ENCODE measurements at places on chromosomes 2 and 18.

- no peak for DNase-seq
These were observed 29.8 kb downstream of the PIKFYVE start for GRCh38 chr2:208295834-208296233.

DNA sequence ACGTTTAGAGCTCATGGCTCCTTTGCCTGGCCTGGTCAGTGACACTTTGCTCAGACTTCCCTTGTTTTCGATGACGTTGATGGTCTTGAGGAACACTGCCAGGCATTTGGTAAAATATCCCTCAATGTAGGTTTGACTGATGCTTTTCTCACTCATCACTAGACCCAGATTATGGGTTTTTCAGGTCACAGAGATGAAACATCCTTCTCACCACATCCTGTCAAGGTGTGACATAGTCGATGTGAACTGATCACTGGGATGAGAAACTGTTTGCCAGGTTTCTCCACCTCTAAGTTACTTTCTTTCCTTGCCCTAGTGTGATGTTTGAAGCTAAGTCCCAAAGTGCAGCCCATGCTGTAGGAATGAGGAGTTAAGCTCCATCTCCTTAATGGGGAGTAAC lies 81.5 kb downstream of the AFF3 start:
- DNase-seq = no peak

DNA sequence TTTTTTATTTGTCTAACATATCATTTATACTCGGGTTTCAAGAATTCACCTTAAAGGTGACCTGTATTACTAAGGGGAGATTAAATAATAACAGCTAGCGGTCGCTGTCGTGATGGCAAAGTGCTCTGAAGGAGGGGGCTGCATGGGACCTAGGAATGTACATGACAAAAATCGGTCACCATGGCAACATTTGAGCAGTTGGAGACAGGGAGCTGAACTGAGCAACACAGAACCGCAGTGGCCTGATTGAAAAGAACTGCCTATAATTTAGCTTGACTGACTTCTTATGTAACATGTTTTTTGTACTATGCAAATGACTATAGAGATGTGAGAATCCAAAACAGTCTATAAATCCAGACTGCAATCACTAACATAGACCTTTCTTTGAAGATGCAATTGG lies 34.3 kb upstream of the EPHA4 start:
- DNase-seq = no peak

GRCh38 chr18:73948497-73948896 lies 199.1 kb downstream of the FBXO15 start:
- DNase-seq = peak; percentile 55

DNA sequence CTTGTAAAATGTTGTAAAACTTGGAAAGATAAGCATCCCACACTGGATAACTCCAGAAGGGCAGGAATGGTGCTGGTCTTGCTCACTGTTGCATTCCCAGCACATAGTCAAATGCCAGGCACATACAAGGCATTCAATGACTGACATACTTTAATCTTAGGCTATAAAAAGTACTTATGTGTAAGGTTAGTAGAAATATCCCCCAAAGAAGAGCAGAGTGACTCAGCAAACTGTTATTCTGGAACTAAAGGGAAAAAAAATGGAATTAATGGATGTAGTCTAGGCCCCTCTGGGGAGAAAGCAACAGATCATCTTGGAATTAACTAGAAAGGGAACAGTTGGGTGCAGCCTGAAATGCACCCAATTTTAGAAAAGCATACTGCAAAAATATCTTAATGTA lies 9.0 kb downstream of the ZBTB14 start:
- no peak for DNase-seq

- no peak for DNase-seq
These were observed 21.6 kb downstream of the ATG16L1 start for GRCh38 chr2:233273120-233273519.

- peak; percentile 53 for DNase-seq
These were observed 11.4 kb upstream of the ALPI start for GRCh38 chr2:232444409-232445148.

DNA sequence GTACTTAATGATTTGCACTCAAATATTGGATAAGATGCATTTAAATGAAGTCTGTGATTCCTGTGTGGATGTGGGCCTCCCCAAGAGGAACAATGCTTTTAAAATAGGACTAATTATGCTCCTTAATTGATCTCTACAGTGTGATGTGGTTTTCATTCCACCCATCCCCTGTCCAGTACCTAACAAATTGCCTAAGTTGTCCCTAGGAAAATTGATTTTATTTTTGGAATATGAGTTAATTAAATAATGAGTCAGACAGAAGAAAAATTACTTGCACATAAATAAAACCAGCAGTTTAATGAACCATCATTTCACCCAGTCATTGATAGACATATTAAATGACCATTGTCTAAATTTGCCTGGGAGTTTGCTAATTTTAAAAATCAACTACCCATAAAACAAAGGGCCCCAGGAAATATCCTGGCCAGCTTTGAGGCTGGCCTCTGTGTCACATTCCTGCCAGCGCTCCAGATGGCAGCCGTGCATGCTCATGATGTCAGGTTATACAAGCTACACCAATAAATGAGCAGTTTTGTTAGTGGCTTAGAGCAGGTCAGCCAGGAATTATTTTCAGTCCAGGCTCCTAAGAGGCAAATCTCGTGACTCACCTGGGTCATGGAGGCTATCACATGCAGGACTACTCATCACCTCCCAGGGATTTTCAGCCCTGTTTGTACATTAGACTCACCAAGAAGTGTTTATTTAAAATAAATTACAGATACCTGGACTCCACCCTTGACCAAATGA lies 31.9 kb downstream of the ABHD3 start:
- DNase-seq = peak; percentile 56

DNA sequence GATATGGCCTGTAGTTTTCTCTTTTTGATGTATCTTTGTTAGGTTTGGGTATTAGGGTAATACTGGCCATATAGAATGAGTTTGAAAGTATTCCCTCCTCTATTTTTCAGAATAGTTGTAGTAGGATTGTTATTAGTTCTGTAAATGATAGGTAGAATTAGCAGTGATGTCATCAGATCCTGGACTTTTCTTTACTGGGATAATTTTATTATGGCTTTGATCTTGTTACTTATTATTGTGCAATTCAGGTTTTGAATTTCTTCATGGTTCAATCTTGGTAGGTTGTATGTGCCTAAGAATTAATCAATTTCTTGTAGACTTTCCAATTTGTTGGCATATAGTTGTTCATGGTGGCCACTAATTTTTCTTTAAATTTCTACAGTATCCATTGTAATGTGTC lies 916.6 kb downstream of the CCDC85A start:
- no peak for DNase-seq

GRCh38 chr18:10543277-10543676 lies 17.4 kb downstream of the NAPG start:
- peak; percentile 69 for DNase-seq

- DNase-seq = no peak
These were observed 41.1 kb downstream of the CPO start for GRCh38 chr2:206980413-206980812.

GRCh38 chr2:121640380-121641316 lies 8.6 kb downstream of the CLASP1 start:
- DNase-seq = no peak

DNA sequence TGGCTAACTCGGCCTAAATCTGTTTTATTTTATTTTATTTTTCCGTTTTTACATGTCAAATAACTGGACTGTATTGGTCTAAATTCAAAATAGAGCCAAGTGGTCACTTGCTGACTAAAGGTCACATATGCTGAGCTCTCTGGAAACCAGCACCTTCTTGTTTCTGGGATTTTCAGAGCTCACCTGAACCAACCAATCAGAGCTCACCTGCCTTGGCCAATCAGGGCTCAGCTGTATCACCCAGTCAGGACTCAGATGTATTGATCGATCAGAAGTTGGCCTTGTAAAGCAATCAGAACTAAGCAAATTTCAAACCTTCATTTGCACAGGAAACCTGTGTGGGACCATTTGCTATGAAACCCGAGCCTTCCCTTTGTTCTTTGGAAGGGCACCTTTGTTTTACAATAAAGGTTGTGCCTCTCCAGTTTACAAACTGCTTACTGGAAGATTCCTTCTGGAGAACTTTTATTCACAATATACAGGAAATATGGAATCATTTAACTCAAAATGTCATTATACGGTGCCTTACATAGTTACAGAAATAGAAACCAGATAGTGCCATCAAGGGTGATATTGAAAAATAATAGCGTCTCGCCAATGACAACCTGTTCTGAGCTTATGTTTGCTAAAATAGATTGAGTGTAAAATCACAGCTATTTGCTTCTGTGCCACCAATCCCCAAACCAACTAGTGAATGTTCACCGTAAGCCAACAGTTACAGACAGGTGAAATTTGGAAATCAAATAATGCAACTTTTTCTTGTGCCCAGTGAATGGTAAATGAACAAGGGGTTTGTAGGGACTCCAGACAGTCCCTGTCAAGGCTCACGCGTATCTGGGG lies 17.3 kb upstream of the PSD4 start:
- DNase-seq = no peak

DNA sequence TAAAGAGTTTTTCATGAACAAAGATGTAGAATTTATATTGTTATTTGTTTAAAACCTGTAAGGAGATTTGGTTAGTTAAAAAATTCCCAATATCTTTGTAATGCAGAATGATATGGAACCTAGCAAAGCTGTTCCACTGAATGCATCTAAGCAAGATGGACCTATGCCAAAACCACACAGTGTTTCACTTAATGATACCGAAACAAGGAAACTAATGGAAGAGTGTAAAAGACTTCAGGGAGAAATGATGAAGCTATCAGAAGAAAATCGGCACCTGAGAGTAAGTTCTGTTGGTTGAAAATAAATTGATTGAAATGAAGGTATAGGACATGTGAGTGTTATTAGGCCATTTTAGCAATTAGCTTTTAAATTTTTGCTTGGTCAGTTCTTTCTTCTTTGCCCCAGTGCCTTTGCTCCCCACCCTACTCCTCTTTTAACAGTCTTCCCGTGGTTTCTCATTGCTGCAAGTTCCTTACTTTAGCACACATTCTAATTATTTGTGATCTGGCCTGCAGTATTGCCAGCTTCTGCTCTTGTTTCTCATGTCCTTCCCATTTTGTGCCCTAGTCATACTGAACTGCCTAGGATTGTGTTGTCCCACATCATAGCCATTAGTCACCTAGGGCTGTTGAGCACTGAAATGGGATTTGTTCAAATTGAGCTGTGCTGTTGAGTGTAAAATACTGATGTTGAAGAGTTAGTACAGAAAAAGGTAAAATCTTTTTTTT lies 36.6 kb downstream of the VAPA start:
- peak; percentile 62 for DNase-seq

GRCh38 chr18:61595615-61596251 lies 262.5 kb downstream of the CDH20 start:
- peak; percentile 88 for DNase-seq

DNA sequence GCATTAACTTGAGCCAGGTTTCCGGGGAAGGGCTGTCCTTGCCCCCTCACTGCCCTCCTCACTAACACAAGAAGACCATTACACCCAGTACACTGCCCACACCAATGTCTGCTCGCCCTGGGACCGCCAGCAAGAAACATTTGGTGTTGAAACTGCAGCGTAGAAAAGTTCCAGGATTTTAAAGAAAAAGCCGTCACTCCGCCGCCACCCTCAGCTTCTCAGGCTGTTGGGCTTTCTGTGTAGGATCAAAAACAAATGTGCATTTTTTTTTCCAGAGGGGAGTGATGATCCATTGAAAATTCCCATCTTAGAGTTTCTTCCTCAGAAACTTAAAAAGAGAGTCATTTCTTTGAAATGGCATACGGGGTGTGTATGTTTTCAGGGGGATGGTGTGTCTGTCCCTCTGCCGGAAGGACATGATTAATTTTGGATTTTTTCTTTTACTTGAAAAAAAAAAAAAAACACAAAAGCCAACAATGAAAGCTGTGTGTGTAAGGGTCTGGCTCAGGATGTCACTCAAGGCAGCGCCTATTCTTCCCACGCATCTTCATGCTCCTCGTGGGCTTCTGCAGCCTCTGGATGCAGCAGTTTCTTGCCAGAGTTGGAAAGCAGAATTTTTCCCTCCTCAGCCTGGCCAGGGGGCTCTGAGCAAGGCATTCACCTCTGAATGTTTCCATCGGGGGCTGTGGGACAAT lies 184.9 kb downstream of the GLI2 start:
- no peak for DNase-seq

- peak; percentile 34 for DNase-seq
These were observed 91.5 kb downstream of the DYM start for GRCh38 chr18:49368876-49369440.

- DNase-seq = no peak
These were observed 28.3 kb upstream of the UBE2E3 start for GRCh38 chr2:180952082-180952481.

DNA sequence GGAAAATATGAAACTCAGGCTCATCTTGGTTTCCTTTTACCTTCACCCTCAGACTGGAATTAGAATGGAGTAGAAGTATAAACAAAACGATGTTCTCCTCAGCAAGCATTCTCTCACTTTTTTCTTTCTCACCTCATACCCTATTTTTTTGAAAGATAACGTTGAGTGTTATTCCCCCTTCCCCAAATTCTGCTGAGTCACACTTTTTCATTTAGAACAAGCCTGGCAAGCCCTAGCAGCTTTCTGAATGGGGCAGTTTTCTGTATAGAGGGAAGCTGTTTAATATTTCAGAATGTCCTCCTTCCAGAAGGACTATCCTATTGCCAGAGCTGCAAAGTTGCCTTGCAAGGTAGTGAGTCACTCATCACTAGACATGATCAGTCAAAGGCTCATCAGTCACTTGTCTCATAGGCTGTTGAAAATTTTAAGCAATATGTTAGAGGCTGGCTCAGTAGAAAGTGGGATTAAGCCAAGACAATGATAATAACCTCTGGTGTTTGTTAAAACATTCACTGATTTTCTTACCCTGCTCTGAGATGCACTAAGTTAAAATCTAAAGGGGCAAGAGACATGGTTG lies 416.1 kb downstream of the RNF144A start:
- DNase-seq = no peak

- DNase-seq = peak; percentile 80
These were observed 63.4 kb downstream of the NCKAP5 start for GRCh38 chr2:133504566-133505505.

DNA sequence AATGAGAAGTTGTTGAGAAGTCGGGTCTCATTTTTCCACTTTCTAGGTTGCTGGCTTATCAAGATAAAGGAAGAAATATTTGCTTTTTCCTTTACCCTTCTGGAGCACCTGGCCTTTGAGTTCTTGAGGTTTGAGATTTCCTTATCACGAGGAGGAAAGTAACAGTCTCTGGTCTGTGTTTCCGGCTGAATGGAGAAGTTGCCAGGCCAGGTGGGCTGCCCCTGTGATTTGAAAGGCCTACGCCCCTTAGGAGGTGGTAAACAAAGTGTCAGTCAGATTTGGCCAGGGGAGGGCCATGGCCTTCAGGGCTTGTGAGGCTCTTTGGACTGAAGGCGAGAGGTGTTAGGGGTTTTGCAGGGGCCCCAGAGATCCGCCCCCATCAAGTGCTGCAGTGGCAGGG lies 156.7 kb upstream of the HAAO start:
- DNase-seq = no peak

GRCh38 chr2:157940024-157940423 lies 63.9 kb upstream of the ACVR1 start:
- DNase-seq = no peak

DNA sequence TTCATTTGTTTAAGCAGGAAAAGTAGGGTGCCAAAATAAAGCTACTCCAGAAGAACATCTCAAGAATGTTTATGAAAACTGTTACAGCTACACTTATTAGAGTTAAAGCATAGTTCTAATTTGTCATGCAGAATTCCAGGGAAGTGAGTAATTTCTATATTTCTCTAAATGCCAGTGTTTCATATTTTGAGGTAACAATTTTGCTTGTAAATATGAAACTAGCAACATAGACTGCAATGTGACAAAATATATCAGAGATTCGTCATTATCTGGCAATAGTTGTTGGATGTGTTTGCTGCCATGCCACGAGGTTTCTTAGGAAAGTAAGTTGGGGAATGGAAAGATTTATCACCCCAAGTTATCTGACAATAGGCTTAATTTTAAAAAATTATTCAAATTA lies 424.1 kb upstream of the ZEB2 start:
- peak; percentile 73 for DNase-seq

All from fibroblast of the aortic adventitia (primary cell).